Nucleus accumbens (tissue), 56 donors: ENCODE measurements at places on chromosomes 13 and 19.

GRCh38 chr19:4524808-4525562 is 6.7 kb upstream of the PLIN4 start:
- no peak for DNase-seq

GRCh38 chr13:100728201-100728600 is 53.6 kb upstream of the TMTC4 start:
- no peak for DNase-seq

GRCh38 chr13:111005364-111005763 is 90.5 kb upstream of the ANKRD10 start:
- DNase-seq: no peak

- no peak for DNase-seq
Observed at GRCh38 chr13:29713839-29714238, 118.4 kb upstream of the SLC7A1 start.

GRCh38 chr13:74986609-74987008 is 495.4 kb downstream of the TBC1D4 start:
- no peak for DNase-seq

- no peak for DNase-seq
Observed at GRCh38 chr19:3646336-3647092, 19.9 kb upstream of the CACTIN start.

DNA sequence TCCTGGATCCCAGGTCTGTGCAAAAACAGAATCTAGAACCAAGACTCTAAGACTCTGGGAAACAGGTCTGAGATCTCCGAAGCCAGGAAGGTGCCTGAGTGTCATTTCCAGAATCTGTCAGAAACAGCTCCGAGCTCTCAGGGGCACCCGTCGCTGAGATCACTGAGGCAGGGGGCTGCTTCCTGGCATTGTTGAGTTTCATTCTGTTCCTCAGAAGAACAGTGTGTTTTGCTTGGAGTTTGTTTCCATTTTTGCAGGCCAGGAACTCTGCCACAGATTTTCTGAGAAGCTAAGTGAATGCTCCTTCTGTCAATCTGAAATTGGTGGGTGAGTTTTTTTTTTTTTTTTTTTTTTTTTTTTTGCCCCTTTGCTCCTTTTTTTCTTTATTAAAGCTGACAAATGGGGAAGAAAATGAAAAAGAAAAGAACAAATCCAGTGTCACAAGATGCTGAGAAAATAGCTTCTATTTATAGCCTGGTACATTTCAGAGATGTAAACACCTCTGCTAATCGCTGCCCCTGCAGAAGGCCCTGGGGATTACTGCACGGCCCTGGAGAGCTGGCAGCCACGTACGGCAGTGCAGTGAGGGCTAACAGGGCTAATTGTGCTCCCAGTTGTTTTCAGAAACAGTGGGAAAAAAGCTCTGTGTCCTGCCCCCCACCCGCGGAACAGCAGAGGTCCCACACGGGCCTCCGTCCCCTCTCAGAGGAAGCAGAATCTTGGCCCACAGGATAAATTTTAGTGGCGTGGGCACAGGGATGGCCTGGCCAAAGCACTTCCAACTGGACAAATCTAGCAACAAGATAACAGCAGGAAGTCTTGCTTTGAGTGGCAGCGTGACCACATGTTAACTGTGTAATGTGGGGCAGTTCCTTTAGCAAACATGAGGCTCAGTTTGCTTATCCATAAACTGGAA is 237.6 kb upstream of the IRS2 start:
- DNase-seq: no peak

- no peak for DNase-seq
Observed at GRCh38 chr13:71524613-71525304, 342.2 kb downstream of the DACH1 start.

DNA sequence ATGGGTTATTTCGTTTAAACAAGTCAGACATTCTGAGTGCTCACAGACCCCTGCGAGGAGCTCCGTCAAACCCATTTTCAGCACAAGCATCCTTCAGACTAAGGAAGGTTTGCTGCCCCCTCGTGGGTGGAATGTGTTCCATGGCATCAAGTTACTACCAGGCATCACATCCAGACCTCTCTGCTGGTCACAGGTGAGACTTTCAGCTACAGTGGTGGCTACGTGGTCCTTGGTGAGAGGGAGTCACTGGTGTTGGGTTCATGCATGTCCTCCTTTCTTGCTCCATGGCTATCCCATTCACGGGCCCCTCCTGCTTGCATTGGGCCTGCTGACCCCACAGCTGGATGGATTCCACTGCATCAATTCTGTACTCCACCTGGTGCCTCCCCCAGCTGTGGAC is 9.1 kb upstream of the LILRB5 start:
- peak; percentile 38 for DNase-seq

GRCh38 chr19:46529622-46530451 is 34.2 kb upstream of the PNMA8B start:
- DNase-seq: peak; percentile 53

DNA sequence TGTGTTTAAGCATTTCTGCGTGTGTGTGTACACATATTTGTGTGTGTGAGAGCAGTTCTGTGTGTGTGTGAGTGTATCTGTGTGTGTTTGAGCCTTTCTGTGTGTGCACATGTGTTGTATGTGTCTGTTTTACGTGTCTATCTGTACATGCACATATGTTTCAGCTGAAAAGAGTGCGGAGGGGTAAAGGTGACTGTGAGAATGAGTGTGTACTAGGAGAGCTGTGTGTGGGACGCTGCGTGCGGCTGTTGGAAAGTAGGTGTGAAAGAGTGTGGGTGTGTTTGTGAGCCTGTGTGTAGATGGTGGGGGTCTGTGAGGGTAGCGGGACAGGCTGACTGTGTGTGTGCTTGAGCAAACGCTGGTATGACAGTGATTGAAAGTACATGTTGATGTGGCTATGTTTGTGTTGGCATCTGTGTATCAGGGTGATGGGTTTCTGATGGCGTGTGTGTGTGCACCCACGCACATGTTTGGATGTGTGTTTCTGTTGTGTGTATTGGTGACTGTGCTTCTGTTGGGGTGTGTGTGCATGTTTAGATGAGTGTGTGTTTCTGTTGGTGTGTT is 7.5 kb upstream of the TPM4 start:
- no peak for DNase-seq

DNA sequence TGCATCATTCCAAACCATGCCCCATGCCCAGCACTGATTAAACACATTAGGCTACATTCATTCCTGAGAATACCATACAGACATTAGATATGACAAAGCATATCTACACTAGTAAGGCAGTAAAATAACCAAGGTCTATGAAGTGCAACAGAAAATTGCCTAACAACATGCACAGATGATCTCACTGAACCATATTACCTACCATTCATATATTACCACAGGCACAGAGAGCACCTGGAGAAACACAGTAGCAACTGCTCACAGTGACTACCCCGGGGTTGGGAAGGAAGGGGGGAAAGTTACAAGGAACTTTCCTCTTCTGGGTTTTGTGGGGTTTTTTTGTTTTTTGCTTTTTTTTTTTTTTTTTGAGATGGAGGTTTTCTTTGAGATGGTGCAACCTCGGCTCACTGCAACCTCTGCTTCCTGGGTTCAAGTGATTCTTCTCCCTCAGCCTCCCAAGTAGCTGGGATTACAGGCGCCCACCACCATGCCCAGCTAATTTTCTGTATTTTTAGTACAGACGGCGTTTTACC is 669.6 kb downstream of the UQCRFS1 start:
- DNase-seq: no peak

DNA sequence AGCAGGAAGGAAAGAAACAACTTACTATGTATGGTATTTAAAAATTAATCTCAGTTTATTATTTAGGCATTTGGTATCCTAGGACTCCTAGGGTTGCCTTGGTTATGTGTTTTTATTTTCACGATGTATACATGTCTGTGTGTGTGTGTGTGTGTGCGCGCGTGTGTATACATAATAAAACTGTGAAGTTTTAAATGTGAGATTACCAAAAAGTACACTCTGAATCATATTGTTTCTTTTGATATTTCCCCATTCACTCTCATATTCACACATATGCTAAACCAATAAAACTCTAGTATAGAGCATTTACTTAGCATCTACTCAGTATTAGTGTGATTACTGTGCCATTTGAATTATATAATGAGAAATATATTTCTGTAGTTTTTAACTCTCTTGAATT is 30.8 kb upstream of the NDFIP2 start:
- DNase-seq: no peak

GRCh38 chr19:38281811-38282566 is 17.6 kb downstream of the SPINT2 start:
- DNase-seq: no peak

GRCh38 chr13:113367020-113367560 is 3.2 kb upstream of the GRTP1 start:
- DNase-seq: no peak

GRCh38 chr19:15436012-15436825 is 13.5 kb downstream of the WIZ start:
- DNase-seq: no peak

- no peak for DNase-seq
Observed at GRCh38 chr13:48353590-48353989, 50.0 kb downstream of the RB1 start.

GRCh38 chr13:73189776-73190175 is 131.0 kb downstream of the KLF5 start:
- DNase-seq: no peak

DNA sequence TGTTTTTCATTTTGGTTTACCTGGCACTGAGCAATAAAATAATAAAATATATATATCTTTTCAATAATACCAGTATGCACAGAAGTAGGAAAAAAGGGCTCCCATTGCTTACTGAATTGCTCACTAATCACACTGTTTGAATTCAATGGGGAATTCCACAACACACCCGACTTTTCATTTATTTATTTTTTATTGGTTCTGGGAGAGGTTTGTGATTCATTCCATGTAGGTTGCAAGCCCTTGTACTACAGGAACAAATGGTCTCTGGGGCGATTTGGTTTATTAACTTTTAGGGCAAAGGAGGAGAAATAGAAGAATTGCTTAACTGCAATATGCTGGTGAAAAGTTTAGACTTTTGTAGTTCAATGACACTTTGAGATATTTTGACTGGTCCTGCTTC is 207.4 kb downstream of the DCT start:
- no peak for DNase-seq
